ENCODE measurements at places on chromosomes 13 and 19. TPM values are rescaled to one million over a fixed set of nuclear protein-coding genes. Genes with fewer than 3 reads are reported as not detected.

Gene NFIX
- total RNA-seq: 10.0 TPM

Gene HRC
- total RNA-seq: not detected

Gene SYNGR4
- total RNA-seq: not detected

Gene ALOX5AP
- not detected for total RNA-seq

Gene ETHE1
- total RNA-seq: 141 TPM

Gene SIGLECL1
- total RNA-seq: not detected

Gene TEX29
- not detected for total RNA-seq

Gene ZNF256
- total RNA-seq: 7.0 TPM

Gene CKM
- not detected for total RNA-seq

Gene KIR2DL4
- total RNA-seq: not detected

Gene ZSWIM9
- total RNA-seq: 0.56 TPM

GRCh38 chr13:49976314-49977258 is 20.3 kb upstream of the TRIM13 start:
- DNase-seq: peak; percentile 70

DNA sequence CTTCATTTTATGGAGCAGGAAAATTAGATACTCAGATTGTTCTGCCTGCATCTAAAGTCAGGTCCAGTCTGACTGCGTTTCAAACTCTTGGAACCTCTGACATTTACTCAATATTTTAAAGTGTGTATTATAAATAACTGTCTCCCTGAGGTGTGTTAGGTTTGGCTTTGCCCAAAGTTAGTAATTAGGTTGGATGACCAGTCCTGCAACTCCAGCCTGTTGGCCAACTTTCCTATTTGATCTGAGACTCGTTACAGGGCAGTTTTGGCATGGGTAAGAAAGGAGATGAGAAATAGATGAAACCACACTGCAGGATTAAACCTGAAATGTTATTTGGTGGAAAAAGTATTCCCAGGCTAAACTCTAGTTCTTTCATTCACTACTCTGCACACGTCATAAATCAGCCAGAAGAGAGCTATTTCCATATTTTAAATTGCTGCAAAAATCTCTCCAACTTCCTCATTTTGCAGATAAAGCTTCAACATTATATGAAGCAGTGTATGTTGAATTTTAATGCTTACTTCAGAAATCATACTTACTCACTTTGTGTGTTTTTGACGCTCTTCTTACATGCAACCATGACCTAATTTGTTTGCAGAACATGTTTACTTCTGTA is 357.1 kb downstream of the DCT start:
- DNase-seq: no peak

DNA sequence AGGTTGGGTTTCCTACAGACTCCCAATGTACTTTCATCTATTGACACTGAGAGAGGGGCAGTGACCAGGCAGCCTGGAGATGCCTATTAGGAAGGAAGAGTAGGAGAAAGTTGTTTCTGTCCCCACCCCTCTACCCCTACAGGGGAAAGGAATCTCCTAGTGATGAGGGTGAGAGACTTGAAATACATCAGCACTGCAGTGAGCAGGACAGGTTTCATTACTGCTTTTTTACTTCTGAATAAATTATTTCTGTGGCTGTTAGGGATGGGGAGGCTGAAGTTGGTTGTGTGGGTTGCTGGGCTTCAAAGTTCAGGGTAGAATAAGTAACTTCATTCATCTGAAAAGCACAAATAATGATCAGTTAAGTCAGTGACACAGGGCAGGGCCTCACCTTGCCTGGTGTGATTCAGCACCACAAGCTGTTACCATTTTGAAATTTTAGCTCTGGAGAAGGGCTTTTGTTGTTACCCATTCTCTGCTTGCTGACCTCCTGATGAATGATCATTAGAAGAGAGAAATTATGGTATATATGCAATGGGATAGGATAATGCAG is 19.3 kb downstream of the CEACAM1 start:
- DNase-seq: no peak

GRCh38 chr13:43305416-43305815 is 282.0 kb downstream of the DNAJC15 start:
- DNase-seq: peak; percentile 49

GRCh38 chr13:39130301-39130700 is 92.0 kb downstream of the NHLRC3 start:
- DNase-seq: no peak

- DNase-seq: peak; percentile 72
Observed at GRCh38 chr19:45670670-45671453, 2.8 kb downstream of the GIPR start.

DNA sequence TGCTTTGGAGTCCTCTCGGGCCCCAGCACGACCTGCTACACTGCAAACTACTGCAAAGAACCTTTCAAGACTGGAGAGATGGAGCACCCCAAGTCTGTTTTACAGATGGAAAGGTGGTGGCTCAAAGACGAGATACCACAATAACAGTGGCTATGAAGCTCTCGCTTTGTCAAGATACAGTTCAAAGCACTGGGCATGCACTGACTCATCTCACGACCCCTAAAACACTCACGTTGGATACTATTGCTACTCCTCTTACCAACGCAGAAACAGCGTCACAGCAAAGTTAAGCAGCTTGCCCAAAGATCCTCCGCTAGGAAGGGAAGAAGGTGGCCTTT is 24.0 kb upstream of the LAIR1 start:
- no peak for DNase-seq

GRCh38 chr19:13082192-13083007 is 20.3 kb downstream of the LYL1 start:
- peak; percentile 62 for DNase-seq

GRCh38 chr19:55341171-55341588 is 1.5 kb downstream of the KMT5C start:
- DNase-seq: peak; percentile 33

GRCh38 chr19:49468199-49468598 is 5.8 kb upstream of the FLT3LG start:
- DNase-seq: no peak

- DNase-seq: no peak
Observed at GRCh38 chr13:42547612-42548011, 26.3 kb upstream of the TNFSF11 start.

DNA sequence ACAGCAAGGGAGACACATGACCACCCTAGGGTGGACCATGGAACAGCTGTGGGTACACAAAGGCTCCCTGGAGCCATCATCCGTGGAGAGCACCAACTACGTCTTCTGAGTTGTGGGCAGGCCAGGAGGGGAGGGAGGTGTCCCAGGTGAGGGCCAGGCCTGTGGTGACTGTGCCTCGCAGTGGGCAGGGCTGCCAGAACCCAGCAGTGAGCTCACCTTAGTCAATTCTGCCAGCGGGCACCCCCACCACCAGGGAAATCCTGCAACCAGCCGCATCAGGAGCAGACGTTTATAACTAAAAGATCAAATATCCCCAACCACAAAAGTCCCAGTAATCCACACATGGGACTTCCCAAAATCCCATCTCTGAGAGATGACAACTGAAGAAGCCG is 19.6 kb downstream of the ELL start:
- DNase-seq: no peak

DNA sequence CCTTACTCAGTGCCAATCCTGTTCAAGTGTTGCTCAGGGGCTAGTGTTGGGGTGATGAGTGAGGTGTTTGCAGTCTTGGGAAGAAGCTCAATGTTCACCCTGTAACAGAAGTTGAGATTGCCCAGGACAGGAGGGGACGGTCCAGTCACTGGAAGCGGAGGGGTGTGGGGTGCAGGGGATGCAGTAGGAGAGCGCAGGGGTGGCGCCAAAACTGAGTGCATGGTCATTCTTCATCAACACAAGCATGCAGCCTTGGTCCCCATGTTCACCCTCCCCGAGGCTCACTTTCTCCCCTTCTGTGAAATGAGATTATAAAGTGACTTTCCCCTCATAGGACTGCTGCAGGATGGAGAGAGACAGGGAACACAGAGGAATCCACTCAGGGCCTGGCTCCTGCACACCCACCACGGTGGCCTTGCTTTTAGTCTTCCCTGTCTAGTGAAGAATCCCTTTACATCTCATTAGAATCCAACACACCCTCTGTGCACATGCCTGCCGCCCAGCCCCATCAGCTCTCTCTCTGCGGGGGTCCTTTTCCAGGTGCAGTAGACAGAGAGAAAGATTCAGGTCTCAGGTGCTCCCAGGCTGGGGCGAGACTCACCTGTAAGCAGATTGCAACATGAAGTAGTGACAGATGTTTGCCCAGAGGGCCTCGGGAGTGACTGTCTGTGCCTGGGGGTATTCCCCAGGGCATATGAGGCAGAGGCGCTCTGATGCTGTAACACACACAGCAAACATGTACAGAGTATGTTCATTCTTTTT is 93.2 kb downstream of the TSHZ3 start:
- DNase-seq: no peak

GRCh38 chr13:46687810-46688209 is 109.2 kb downstream of the ESD start:
- peak; percentile 46 for DNase-seq

DNA sequence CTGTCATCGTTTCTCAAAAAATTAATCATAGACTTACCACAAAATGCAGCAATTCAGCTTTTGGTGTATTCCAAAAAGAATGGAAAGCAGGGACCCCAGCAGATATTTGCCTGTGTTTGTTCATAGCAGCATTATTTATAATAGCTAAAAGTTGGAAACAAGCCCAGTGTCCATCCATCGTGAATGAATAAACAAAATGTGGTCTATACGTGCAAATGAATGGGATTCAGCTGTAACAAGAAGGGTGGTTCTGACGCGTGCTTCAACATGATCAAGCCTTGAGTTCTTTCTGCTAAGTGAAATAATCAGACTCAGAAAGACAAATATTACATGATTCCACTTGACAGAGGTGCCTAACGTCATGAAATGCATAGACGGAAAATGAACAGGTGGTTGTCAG is 36.4 kb downstream of the PSG11 start:
- no peak for DNase-seq

DNA sequence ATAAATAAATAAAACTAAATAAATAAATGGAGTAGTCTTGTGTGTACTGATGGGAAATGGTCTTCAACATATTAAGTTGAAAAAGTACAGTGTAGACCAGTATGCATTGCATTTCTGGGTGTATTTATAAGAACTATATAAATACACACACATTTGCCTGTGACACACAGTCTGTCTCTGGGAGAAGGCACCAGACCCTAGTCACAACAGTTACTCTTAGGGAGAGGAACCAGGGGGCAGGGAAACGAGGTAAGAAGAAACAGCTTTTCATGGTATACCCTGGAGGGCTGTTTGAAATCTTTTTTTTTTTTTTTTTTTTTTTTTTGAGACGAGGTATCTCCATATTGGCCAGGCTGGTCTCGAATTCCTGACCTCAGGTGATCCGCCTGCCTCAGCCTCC is 2.8 kb upstream of the S1PR2 start:
- no peak for DNase-seq

DNA sequence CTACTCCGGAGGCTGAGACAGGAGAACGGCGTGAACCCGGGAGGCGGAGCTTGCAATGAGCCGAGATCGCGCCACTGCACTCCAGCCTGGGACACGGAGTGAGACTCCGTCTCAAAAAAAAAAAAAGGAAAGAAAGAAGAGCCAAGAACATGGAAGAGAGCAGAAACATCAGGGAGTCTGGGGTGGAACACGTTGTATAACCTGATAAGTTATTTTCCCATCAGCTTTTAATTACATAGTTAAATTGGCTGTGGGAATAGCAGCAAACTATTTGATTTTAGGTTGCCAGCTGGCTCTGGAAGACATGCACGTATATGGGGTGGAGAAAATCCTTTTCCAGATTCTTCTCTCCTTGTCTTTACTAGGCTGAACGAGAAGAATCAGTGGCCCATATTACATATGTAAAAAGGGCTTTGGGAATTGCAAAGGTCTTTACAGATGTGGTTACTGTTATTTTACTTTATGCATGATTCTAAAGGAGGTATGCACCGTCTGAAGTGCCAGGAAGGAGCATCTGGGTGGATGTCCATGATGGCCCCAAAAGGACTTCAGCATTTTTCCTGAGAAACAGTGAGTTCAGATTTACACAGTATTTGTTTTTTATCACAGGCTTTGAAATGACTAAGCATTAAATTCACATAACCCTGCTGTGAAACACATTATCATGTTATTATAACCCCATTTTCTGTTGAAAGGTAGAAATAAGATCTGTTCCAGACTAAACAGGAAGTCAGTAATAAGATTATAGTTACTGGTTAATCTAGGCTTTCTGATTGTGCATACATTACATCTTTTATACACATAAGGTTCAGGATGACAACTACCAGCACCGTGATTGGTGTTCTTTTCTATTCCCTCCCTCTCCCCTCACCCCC is 4.6 kb upstream of the NAA16 start:
- DNase-seq: peak; percentile 34

- peak; percentile 27 for DNase-seq
Observed at GRCh38 chr13:111216166-111216960, 101.3 kb downstream of the ARHGEF7 start.

DNA sequence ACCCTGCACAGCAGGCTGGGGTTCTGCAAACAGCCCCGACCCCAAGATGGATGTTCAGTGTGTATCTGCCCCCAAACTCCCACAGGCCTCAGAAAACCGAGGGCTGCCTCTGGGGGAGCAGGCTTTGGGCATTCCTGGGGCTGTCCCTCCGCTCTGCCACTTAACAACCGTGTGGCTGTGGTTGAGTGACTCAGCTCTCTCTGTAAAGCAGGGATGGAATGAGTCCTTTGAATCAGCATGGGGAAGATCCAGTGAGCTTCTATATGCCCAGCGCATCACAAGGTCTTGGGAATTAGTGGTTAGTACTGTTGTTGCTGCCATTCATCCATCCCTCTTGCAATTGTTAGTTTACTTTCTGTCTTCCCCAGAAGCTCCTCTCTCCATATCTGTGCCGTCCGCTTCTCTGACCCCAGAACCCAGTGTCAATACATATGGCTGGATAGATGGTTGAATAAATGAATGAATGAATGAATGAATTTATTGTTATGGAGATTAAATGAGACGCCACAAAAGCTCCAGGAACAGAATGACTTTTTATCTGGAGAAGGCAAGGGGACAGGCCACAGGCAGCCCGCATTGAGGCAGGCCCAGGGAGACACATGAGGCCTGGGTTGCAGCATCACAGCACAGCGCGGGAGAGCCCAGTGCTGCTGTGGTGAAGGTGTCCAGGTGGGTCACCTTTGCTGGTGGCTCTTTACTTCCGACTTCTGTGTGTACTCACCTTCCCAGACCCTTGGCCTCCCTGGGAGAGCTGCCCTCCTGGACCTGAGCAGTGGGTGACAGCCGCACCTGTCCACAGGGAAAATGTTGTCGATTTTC is 89.2 kb downstream of the RGCC start:
- peak; percentile 89 for DNase-seq

GRCh38 chr13:19695829-19696228 is 62.4 kb downstream of the MPHOSPH8 start:
- DNase-seq: no peak

DNA sequence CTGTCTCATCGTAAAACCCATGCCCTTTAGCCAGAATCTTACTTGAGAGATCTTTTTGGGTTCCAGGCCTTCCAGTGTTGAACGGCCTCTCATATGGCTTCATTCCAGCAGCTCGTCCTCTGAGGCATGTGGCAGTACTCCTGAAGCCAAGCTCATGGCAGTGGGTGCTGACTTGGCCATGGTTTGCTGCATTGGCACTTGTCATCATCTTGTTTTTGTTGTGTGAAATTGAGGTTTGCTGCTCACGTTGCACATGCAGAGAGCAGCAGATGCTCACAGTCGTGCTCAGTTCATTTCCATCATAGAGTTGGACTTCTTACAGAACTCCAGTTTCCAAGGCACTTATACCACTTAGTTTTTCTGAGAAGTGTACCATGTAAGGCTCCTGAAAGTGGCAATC is 14.9 kb downstream of the TEX29 start:
- DNase-seq: no peak

GRCh38 chr19:33647146-33647545 is 25.4 kb downstream of the CHST8 start:
- DNase-seq: no peak

GRCh38 chr13:25281193-25281934 is 5.9 kb downstream of the MTMR6 start:
- peak; percentile 3 for DNase-seq

All from IMR-90 (cell line).